ENCODE measurements at places on chromosomes 5 and 9. TPM values are rescaled to one million over a fixed set of nuclear protein-coding genes. Genes with fewer than 3 reads are reported as not detected.

Gene PHF24
- total RNA-seq = under 0.01 TPM

Gene MYOT
- total RNA-seq = not detected

Gene HSPA4
- total RNA-seq = 98.3 TPM

Gene DMRTA1
- 0.49 TPM for total RNA-seq

Gene ALDH7A1
- 24.7 TPM for total RNA-seq

Gene SPTAN1
- 396 TPM for total RNA-seq

Gene LMX1B
- under 0.01 TPM for total RNA-seq
